ENCODE measurements at places on chromosomes 11 and 22.

GRCh38 chr11:65862941-65863888 lies 3.0 kb downstream of the MUS81 start:
- DNase-seq: no peak

GRCh38 chr11:59193587-59194130 lies 19.1 kb downstream of the MPEG1 start:
- no peak for DNase-seq

DNA sequence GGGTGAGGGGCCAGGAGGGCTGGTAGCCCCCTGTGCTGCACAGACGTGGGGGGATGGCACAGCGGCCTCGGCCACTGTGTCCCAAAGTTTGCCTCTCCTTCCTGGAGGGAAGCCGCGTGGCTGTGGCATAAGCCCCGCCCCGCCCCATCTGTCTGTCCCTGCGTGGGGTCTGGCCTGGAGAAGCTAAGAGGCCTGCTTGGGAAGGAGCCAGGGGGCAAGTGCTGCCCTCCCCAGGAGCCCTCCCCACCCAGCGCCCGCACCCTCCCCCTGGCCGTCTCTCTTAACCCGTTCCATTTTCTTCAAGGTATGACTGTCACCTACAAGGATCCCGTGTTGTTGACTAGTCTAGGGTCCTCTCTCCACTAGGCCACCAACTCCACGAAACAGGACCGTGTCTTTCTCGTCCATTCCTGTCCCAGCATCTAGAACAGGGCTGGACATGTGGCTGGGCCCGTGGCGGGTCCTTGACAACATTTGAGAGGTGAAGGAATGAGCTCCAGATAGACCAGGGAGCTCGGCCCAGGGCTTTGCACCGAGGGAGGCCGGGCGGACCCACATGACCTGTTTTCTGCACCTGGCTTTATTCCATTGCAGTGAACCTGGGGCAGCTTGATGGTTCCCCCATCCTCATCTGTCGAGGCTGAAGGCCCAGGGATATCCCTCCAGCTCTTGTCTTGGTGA lies 428.0 kb downstream of the TBC1D22A start:
- DNase-seq: no peak

- no peak for DNase-seq
These were observed 806.3 kb downstream of the BRD1 start for GRCh38 chr22:49021131-49021925.

DNA sequence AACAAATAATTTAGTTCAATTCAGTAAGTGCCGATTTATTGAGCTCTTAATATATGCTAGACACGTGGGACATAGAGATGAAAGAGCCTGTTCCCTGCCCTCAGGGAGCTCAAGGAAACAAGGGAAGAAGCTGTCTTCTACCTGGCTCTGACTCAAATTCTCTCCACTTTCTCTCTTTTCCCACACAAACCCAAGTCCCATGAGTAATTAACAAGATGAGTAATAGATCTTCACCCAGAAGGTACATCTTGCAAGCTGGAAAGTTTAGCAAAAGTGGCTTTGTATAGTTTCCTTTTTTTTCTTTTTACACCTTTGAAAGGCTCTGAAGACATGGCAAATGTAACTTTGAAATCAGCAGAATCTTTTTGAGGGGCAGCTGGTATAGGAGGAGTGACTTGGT lies 48.2 kb upstream of the CHST1 start:
- no peak for DNase-seq

- DNase-seq: no peak
These were observed 23.9 kb upstream of the NNMT start for GRCh38 chr11:114272311-114272710.

- no peak for DNase-seq
These were observed 60.6 kb downstream of the SEZ6L start for GRCh38 chr22:26229910-26230309.

- DNase-seq: no peak
These were observed 938.4 kb downstream of the BRD1 start for GRCh38 chr22:48889209-48889830.

- no peak for DNase-seq
These were observed 9.1 kb downstream of the PIWIL4 start for GRCh38 chr11:94576306-94576705.

- DNase-seq: no peak
These were observed 64.7 kb downstream of the NRXN2 start for GRCh38 chr11:64658265-64658664.

DNA sequence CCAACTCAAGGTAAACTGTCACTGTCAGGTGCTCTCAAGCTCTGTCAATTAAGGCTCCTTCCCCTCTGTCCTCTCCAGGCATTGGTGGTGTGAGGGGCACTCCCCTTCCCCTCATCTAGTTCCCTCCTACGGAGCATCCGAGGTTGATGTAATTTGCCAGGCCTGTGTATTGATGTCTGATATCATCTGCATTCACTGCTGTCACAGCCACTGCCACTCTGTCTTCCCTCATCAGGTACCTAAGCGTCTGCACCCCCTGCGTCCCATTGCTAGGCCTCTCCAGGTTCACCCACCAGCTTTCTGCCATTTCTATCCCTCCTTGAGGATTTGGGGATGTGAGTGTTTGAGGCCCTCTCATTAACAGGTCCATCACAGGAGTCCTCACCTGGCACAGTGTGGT lies 50.0 kb upstream of the SYT13 start:
- no peak for DNase-seq

DNA sequence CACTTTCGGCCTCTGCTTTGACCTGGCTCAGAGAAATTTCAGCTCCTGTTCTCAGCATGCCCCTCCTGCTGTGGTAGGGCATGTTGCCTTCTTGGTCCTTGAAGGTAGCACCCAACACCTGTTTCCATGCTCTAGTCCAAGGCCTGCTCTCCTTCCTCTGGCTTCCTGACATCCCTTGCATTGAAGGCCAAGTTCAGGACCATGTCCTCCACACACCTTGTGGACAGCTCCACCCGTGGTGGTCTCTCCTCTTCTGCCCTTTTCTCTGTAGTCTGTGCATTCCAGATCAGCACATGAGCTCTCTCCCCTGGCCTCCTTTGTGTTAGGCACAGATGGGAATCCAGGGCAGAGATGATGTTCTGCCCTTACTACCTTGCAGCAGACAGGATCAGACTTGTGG lies 225.3 kb downstream of the ADAMTS15 start:
- DNase-seq: no peak

GRCh38 chr22:49724030-49724892 lies 103.4 kb downstream of the BRD1 start:
- DNase-seq: no peak

- no peak for DNase-seq
These were observed 460.5 kb downstream of the LRRC4C start for GRCh38 chr11:40998920-40999319.

- no peak for DNase-seq
These were observed 336.2 kb downstream of the ETS1 start for GRCh38 chr11:128251140-128251539.

- no peak for DNase-seq
These were observed 74.5 kb upstream of the PICALM start for GRCh38 chr11:86143087-86144030.

- DNase-seq: no peak
These were observed 185.5 kb downstream of the MAML2 start for GRCh38 chr11:96157517-96157873.

DNA sequence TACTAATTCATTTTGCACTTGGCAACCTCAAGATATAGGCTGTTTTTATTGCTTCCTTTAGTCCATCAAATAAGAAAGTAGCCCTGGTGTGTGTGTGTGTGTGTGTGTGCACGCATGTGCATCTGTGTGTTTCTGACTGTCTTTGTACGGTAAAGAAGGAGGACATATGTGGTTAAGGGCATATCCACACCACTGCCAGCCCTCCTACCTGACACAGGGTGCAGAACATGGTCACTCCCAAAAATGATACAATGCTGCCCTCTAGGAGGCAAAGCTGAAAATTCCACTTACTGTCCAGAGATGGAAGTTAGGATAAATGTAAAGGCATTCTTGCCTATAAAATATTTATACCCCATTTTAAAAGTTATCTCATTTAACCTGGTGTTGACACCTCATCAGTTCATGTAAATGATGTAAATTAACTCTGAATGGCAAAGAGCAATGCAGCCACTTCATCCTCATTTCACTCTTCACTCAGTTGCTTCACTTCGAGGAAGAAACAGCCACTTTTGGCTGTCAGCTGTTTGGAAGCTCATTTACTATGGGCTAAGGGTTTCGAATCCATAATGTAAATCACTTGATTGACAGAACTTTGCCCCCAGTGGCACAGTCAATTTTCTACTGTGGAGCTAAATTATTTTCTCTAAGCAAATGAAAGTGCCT lies 83.1 kb upstream of the MTNR1B start:
- no peak for DNase-seq

- no peak for DNase-seq
These were observed 9.5 kb downstream of the YPEL4 start for GRCh38 chr11:57640068-57640800.

- no peak for DNase-seq
These were observed 11.8 kb upstream of the FNBP4 start for GRCh38 chr11:47778878-47779483.

GRCh38 chr11:108224911-108225786 lies 2.3 kb downstream of the ATM start:
- no peak for DNase-seq

DNA sequence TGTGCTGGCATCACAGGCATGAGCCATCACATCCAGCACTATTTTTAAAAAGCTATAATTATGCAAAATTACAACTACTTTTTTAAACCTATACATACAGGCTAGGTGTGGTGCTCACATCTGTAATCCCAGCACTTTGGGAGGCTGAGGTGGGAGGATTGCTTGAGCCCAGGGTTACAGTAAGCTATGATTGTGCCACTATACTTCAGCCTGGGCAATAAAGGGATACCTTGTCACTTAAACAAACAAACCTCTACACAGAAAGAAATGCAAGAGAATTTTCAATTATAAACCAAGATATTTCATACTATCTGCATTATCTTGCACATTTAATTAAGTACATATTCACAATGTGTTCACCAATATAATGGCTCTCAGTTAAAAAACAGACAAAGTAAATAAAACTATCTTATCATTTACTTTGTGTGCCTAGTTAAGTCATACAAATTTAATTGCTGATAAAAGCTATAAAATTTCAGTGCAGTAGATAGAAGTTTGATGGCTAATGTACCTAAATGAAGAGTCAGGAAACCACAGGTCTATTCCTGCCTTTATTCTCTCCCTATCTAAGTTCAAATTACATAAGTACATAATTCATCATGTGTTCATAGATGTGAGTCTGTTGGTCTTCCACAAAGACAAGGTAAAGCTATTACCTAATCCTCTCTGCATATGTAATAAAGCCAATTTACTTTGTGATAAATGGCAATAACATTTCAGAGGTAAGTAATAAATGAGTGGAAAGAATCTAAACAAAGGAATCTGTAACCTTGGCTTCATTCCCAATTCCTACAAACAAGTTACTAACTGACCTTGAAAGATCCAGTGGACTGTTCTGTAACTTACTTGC lies 9.0 kb upstream of the RDX start:
- no peak for DNase-seq

GRCh38 chr11:117420143-117420485 lies 92.5 kb downstream of the CEP164 start:
- DNase-seq: no peak

DNA sequence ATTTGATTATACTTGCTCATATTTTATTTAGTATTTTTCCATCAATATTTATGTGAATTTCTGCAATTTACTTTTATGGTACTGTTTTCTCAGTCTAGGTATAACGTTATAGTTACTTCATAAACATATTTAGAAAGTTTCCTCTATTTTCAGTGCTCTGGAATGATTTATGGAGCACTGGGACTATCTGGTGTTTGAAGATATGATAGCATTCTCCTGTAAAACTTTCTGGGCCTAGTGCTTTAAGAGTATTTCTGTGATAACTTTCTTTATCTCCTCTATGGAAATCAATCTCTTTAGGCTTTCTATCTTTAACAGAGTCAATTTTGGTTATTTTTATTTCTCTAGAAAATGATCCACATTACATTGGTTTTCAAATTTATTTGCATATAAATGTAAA lies 85.1 kb downstream of the SOX6 start:
- DNase-seq: no peak

GRCh38 chr11:12917822-12918221 lies 91.3 kb upstream of the RASSF10 start:
- DNase-seq: no peak

DNA sequence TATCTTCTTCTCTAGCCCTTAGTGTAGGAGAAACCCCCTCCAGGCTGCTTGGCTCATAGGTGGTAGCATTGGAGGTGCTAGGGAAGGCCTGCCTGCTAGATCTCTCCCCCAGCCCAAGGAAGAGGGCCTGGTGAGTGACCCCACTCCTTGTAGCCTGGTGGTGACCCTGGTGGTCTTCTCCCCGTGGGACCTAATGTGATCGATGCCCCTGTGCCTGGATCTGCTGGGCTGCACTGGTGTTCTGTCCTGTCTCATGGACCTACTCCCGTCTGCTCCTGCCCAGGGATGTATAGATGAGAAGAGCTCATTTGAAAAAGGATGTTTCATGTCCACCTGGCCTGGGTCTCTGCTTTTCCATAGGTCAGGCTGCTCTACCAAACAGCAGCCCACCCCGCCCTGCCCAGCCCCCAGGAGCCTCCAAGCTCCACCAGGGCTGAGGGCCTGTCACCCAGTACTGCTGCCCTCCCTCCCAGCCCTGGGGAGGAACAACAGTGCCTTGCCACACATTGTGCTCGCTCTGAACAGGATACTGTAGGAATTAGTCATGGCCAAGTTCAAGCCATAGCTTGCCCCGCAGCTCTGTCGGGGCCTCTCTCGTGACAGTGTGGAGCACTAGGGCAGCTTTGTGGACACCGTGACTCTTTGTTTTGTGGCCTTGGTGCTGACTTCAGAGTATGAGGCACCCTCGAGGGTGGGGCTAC lies 19.7 kb downstream of the SLC37A2 start:
- DNase-seq: no peak

- DNase-seq: no peak
These were observed 5.0 kb upstream of the PGA3 start for GRCh38 chr11:61198361-61198760.

DNA sequence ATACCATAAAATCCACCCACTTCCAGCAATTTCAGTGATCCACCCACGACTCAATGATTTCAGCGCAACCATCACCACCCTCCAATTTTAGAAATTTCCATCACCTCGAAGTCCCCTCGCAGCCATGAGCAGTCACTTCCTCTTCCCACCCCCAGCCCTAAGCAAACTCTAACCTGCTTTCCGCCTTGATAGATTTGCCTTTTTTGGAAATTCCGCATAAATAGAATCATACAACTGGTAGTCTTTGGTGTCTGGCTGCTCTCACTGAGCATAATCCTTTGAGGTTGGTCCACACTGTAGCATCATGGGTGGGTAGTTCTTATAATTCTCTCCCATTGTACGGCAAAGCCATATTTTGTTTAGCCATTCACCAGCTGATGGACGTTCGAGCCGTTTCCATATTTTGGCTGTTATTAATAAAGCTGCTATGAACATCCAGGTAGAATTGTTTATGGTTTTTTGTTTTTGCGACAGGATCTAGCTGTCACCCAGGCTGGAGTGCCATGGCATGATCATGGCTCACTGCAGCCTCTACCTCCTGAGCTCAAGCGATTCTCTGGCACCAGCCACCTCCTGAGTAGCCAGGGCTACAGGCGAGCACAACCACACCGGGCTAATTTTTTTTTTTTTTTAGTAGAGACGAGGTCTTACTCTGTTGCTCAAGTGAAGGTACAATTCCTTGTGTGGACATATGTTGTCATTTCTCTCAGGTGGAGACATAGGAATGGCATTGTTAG lies 16.0 kb downstream of the PIM3 start:
- DNase-seq: no peak

GRCh38 chr11:85732965-85733364 lies 47.0 kb upstream of the CCDC89 start:
- no peak for DNase-seq

Measured in stimulated activated CD4-positive, alpha-beta T cell treated with anti-CD3 and anti-CD28 coated beads, Interleukin-1b, Interleukin-23, amount 100 ng/mL, for 1 hour (primary cell).